ENCODE measurements at places on chromosomes 5 and 9.

- DNase-seq, result no peak
These were observed 241.9 kb downstream of the SAXO1 start for GRCh38 chr9:18791074-18791473.

DNA sequence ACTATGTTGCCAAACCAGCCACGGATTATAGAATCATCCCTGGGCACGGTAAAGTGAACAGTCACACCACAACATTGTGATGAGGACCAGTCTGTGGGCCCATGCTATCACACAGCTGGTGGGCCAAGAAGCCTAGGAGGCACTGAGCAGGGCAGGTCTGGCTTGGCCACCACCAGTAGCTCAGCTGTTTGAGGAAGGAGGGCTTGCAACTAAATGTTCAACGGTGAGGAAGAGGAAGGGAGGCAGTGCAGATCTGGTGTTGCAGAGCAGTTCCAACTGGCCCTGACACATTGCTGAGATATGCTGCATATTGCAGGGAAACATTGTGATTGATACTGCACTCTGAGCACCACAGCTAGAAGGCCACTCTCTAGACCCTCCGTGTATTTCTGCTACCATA lies 77.9 kb upstream of the ATG10 start:
- DNase-seq, result no peak

GRCh38 chr9:36961561-36962325 lies 72.3 kb downstream of the PAX5 start:
- DNase-seq, result peak; percentile 48

GRCh38 chr5:167813389-167813788 lies 478.1 kb upstream of the WWC1 start:
- DNase-seq, result no peak

DNA sequence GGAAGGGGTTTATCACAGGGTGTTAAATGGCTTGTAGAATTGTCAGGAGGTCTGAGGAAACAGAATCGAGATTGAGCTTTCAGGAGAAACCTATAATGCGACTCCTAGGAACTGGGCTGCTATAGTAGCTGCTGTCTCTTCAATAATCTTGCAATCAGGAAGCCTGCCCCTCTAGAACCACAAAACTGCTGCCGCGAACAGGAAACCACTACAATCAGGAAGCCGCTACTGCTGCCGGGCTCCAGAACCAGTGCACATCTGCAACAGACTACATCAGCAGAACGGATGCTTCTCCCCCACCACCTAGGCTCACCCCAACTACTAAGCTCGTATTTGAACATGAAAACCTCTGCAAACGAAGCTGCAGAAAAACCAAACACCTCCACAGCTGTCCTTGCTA lies 31.6 kb downstream of the TNFSF8 start:
- no peak for DNase-seq

- no peak for DNase-seq
These were observed 13.3 kb upstream of the GNG10 start for GRCh38 chr9:111648066-111648465.

- DNase-seq, result no peak
These were observed 571.3 kb upstream of the CLINT1 start for GRCh38 chr5:158430166-158430797.

DNA sequence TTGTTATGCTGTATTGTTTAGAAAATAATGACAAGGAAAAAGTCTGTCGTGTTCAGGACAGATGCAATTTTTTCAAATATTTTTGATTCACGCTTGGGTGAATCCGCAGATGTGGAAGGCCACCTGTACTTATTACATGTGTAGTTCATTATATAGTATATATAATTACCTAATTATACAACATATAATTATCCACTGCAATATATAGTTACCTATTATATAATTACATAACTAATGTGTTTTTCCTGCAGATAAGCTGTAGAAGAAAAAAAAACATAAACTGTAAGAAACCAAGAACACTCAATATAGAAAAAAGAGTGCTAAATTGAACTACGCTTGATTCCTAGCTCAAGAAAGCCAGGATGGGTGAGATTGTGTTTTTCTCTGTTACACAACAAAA lies 93.6 kb upstream of the RANBP3L start:
- no peak for DNase-seq

DNA sequence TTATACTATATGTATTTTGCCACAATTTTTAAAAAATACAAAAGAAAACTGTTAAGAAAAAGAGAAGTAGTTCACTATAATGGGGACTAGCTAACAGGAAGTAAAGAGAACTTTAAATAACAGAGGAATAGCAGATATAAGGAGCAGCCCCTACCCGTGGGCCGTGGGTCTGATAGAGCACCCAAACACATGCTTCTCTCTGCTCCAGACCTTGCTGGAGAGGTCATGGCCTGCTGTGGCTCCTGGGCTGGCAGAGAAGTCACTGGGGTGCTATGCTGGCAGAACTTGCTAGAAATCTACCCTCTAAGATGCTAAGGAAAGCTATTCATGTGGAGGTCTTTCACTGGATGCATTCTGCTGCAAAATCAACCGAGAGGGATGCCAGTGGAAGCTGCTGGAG lies 10.0 kb upstream of the TNFAIP8 start:
- no peak for DNase-seq

- no peak for DNase-seq
These were observed 178.1 kb downstream of the FGF1 start for GRCh38 chr5:142507531-142508372.

Data from renal cortex interstitium (tissue), 15 donors.